ENCODE measurements at places on chromosomes 13 and 19.

- DNase-seq: no peak
Measured at GRCh38 chr13:23098161-23098907, 82.4 kb upstream of the SGCG start.

DNA sequence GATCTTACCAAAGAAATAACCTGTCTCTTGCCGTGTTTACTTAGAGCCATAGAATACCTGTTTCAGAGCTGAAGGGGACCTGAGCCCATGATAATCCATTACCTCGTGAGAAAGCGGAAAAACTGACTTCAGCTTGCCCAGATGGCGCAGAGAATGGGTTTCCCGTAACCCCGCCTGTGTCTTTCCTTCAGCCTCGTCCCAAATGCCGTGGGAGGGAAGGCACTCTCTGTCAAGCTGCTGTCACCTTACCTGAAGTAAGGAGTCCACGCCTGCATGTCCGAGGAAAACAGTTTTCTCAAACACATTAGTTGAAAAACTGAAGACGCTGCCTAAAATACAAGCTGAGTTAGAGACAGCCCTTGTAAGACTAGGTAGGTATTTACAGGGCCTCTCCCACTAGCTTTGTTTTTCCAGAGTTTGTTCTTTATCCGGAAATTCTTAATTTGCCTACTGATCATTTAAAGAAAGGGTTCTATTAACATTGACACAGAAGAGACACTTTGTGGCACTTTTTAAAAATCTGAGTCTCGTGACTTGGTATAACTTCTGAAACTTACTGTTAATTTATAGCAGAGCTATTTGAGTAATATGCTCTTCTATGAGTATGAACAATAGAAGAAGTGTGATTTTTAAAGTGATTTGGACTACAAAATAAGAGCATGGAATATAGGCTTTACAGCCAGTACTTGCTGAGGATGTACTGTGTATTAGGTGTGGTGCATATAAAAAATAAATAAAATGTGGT lies 1.3 kb upstream of the INTS6 start:
- DNase-seq: peak; percentile 14

DNA sequence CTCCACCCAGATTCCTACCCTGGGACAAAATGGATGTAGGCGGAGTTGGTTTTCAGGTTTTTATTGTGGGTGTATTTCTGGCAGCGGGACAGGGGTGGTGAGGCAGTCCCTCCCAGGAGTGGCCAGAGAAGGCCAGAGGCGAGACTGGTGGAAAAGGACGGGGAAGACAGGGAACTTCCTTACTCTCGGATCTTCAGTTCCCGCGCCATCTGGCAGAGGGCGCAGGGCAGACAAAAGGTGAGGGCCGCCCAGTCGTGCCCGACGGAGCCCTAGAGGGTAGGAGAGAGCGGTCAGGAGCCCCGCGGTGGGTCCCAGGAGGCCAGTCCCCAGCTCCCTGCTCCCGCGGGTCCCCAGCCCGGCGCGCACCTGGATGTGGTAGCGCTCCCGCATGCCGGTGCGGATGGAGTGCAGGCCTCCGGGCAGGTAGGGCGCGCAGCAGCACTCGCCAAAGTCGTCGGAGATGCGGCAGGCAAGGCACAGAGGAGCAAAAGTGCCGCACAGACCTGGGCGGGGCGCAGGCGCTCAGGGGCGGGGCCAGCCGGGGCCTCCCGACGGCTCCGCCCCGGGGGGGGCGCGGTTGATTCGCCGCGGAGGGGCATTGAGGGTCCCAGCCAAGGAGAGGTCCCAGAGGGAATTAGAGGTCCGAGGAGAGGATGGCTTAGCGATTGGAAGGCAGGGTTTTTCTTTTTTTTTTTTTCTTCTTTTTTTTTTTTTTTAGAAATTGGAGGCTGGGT lies 3.0 kb downstream of the CNFN start:
- DNase-seq: peak; percentile 40

- DNase-seq: peak; percentile 79
Measured at GRCh38 chr19:17394891-17395415, 957 bp upstream of the CCDC194 start.

DNA sequence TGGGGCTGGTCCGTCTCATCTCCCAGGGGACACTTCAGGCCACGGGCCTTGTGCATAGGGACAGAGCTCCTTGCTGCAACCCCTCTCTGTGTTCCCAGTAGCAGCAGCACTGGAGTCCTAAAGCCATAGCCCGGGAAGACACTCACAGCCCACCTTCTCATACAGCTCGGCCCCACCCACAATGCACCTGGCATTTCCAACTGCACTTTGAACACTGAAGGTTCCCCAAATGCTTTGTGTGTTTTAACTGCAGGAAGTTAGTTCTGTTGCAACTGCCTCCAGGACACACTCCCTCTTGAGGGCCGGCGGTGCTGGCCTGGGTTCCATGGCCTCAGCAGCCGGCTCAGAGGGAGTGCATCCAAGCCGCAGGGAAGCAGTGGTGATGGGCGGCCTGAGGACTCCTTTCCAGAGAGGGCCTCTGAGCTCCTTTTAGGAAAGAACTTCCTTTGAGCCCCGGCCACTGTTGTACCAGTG lies 22.7 kb upstream of the TMEM255B start:
- DNase-seq: no peak

DNA sequence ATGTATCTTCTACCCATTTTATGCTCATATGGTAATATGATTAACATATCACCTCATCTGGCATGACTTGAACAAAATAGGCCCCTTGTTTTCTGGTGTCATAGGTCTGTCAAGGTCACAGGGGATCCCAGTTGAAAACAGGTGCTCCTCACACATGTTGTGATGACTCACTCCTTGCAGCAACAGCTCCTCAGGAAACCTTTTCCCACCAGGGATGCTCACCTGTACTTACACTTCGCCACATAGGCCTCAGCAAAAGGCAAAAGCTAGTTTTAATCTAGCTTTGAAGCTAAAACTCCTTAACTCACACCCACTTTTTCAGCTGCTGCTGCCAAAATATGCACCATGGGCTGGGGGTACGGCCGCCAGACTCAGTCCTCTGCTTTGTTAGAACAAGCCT lies 110.0 kb upstream of the SOX21 start:
- no peak for DNase-seq

DNA sequence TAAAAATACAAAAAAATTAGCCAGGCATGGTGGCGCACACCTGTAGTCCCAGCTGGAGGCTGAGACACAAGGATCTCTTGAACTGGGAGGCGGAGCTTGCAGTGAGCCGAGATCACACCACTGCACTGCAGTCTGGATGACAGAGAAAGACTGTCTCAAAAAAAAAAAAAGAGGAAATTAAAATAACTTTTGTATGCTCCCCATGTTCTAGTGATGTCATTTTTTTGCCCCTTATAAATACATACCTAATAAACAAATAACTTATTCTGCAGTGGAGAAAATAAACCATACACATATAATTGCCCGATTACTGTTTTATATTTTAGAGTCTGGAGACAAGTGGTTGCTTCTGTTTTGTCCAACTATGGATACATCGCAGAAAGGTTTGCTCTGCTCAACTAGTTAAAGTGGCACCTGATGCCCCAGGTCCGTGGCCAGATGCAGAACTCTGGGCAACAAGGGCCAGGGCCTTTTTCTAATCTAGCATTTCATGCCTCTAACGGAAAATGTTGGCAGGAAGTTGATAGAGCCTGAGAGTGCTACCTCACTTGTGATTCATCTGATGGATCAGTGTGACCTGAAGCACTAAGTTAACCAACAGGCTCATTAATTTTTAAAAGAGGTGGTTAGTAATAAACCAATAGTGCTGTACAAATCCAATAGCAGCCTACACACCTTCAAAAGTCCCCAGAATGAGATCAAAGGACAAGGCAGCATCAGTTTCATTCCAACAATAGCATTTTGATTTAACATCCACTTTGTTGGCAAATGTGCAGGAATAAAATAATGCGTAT lies 18.8 kb downstream of the UBE2L5 start:
- no peak for DNase-seq

- peak; percentile 45 for DNase-seq
Measured at GRCh38 chr13:43730642-43731041, 56.1 kb downstream of the ENOX1 start.

GRCh38 chr13:109651854-109652253 lies 134.5 kb downstream of the IRS2 start:
- DNase-seq: no peak

- DNase-seq: no peak
Measured at GRCh38 chr13:48539550-48539949, 6.7 kb upstream of the RCBTB2 start.

DNA sequence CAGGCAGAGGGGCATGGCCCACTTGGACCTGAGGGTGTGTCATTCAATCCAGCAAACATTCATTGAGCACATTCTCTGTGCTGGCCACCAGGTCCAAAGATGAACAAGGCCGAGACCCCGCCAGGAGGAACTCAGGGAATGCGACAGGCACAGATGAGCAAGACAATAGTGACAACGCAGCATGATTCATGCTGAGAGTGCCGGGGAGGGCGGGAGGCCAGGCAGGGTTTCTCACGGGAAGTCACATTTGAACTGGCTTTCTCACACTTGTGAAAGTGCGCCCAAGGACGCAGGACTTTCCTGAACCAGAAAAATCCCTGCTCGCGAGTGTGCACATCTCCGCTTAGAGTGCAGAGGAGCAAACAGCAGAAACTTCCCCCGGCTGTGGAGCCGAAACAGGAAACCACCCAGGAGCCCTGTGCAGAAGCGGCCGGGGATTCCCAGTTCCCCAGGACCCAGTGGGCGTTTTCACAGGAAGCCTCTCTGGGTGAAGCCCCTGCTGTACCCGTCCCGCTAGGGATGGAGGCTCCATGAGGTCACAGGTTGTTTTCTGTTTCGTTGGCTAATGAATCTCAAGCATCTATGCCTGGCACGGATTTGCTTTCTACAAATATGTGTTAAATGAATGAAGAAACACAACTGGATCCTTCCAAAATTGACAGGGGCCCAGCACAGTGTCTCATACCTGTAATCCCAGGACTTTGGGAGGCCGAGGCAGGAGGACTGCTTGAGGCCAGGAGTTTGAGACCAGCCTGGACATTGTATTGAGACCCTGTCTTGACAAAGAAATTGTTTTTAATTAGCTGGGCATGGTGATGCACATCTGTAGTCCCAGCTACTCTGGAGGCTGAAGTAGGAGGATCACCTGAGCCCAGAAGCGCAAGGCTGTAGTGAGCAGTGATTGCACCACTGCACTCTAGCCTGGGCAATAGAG lies 68.4 kb upstream of the TM9SF2 start:
- peak; percentile 32 for DNase-seq

DNA sequence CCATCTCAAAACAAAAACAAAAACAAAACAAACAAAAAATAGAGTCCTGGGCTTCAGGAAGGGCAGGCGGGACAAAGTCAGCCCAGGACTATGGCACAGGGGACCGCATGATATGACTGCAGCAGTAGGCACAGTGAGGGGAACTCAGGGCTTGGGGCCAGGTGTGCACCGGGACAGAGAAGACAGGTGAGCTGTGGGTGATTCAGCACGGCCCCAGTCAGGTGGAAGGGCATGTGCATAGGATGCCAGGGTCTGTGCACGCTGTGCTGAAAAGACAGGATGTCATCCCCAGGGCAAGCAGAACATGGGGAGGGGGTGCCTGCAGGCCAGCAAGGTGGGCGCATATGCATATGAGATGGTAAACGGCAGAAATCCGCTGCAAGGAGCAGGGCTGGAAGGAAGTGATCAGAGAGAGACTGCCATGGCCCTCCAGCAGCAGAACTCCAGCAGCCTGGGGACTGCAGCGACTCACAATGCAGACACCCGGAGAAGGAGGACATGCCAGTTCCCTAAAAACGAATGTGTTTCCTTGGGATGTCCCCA lies 15.0 kb downstream of the EPS15L1 start:
- no peak for DNase-seq

- DNase-seq: no peak
Measured at GRCh38 chr19:45137179-45137761, 23.5 kb downstream of the NKPD1 start.

GRCh38 chr13:89066868-89067466 lies 1395.8 kb downstream of the SLITRK5 start:
- DNase-seq: peak; percentile 65

DNA sequence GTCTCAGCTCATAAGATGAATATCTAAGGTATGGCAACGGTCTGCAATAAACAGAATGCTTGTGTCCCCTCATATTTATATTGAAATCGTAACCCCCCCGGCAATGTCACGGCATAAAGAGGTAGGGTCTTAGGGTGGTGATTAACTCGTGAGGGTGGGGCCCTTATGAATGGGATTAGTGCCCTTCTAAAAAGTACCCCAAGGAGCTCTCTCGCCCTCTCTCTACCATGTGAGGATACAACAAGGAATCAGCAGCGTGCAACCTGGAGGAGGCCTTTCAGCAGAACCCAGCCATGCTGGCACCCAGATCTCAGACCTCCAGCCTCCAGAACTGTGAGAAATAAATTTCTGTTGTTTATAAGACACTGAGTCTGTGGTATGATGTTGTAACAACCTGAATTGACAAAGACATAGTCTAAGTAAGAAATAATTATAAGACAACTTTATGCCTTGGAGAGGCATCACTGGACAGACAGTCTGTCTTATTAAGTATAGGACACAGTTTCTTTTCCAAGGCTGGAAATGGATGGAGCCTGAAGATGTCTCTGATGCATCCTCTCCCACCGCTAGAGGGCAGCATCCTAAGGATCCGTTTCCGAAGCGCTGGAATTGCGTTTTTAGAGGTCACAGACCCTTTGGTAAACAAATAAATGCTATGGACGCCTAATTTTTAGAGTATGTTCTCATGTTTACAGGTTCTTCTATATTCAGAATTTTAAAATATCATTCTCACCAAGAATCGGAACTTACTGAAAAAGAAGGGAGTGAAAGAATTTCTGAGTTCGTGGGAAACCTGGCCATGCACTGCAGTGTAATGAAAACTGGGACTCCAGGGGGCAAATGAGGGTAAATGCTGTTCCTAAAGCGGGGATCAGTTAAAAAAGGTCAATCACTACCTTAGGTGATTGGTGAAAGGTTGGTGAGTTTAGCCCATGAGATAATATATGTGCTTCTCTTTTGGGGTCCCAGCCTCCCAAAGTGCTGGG lies 13.3 kb upstream of the LEUTX start:
- peak; percentile 38 for DNase-seq

- no peak for DNase-seq
Measured at GRCh38 chr13:35478271-35479037, 2.0 kb upstream of the MAB21L1 start.

DNA sequence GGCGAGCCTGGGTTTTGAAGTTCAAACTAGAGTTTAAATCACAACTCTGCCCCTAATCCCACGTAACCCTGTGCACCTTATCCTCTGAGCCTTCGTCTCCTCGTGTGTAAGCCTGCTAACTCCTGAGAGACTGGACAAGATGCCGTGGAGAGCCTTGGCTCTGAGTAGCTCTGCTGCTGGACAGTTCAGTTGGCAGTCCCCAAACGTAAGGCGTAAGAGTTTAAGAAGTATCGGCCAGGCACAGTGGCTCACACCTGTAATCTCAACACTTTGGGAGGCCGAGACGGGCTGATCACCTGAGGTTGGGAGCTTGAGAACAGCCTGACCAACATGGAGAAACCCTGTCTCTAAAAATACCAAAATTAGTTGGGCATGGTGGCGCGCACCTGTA lies 4.7 kb upstream of the CD79A start:
- DNase-seq: no peak

DNA sequence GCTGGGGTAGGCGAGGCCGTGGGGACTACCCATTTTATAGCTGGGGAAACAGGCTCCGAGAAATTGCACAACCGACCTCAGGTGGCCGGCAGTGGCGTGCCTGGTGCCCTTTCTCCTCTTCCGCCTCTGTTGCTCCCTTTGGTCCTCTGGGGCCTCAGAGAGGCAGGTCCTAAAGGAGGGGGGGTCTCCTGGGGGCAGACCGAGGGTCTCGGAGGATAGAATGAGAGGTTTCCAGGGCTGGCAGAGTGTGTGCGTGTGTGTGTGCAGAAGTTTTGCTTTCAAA lies 11.3 kb downstream of the STX10 start:
- no peak for DNase-seq

GRCh38 chr13:79867254-79867653 lies 386.3 kb downstream of the NDFIP2 start:
- DNase-seq: peak; percentile 7

- no peak for DNase-seq
Measured at GRCh38 chr19:46410205-46411087, 2.9 kb downstream of the CCDC8 start.
